EH (cell line): ENCODE measurements at places on chromosomes 12 and 14.

- no peak for DNase-seq
Observed at GRCh38 chr14:95696741-95697140, 10.5 kb downstream of the TCL1B start.

DNA sequence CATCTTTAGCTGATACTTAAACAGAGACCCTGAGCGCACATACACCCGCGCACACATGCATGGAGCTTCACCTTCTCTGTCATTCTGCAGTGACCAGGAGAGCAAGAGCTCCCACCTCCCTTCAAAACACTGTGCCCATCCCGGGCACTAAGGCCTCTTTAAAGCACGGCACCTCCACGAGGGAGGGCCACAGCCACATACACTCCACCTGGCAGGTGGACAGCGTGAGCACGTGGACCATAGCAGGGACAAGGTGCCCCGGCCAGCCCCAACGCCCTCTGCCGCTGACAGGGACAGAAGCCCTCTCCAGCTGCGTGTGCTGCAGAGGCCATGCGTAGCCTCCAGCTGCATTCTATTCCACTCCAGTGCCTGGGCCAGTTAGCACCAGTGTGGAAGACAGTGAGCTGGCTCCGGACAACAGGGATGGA lies 5.4 kb downstream of the GAPDH start:
- peak; percentile 27 for DNase-seq

- no peak for DNase-seq
Observed at GRCh38 chr14:100736269-100737180, 9.8 kb downstream of the DLK1 start.

GRCh38 chr14:103143506-103143905 lies 20.2 kb downstream of the TNFAIP2 start:
- DNase-seq, result peak; percentile 58

GRCh38 chr12:58204071-58204470 lies 262.7 kb downstream of the ATP23 start:
- DNase-seq, result peak; percentile 27

- no peak for DNase-seq
Observed at GRCh38 chr14:27845241-27845850, 921.2 kb upstream of the FOXG1 start.
